ENCODE measurements at places on chromosomes 3 and 15. TPM values are rescaled to one million over a fixed set of nuclear protein-coding genes. Genes with fewer than 3 reads are reported as not detected.

The ALPK3 gene
- total RNA-seq, result 3.1 TPM

The TUBGCP4 gene
- 12.6 TPM for total RNA-seq

The KLHDC8B gene
- total RNA-seq, result 42.7 TPM

The CFAP92 gene
- total RNA-seq, result 0.40 TPM

The OR5K2 gene
- not detected for total RNA-seq

The NLGN1 gene
- 1.4 TPM for total RNA-seq

The FHIT gene
- total RNA-seq, result 1.3 TPM

The CCDC9B gene
- 3.0 TPM for total RNA-seq

The GOLGA6L7 gene
- total RNA-seq, result not detected

The ACKR2 gene
- total RNA-seq, result 1.1 TPM

The MASP1 gene
- 1.8 TPM for total RNA-seq

The XCR1 gene
- total RNA-seq, result not detected

The LRRC3B gene
- total RNA-seq, result not detected

The LTK gene
- not detected for total RNA-seq

The ADPRH gene
- 2.3 TPM for total RNA-seq

The GOLGA8N gene
- 4.6 TPM for total RNA-seq

The KLHL40 gene
- not detected for total RNA-seq

The ABI3BP gene
- 5.0 TPM for total RNA-seq

The KCNAB1 gene
- 0.13 TPM for total RNA-seq

The KBTBD13 gene
- total RNA-seq, result 0.13 TPM

The PAK6 gene
- total RNA-seq, result not detected

The INAFM2 gene
- total RNA-seq, result 10.7 TPM

The IMP3 gene
- total RNA-seq, result 97.6 TPM

The TMEM212 gene
- total RNA-seq, result not detected

The DOCK3 gene
- under 0.01 TPM for total RNA-seq

The GATA2 gene
- total RNA-seq, result 1.7 TPM

The POC1A gene
- 8.7 TPM for total RNA-seq
